ENCODE measurements at places on chromosomes 2 and 18. TPM values are rescaled to one million over a fixed set of nuclear protein-coding genes. Genes with fewer than 3 reads are reported as not detected.

Gene NOL4
- not detected for total RNA-seq

Gene ACP1
- 96.8 TPM for total RNA-seq

Gene APCDD1
- total RNA-seq, result 0.34 TPM

Gene TLX2
- not detected for total RNA-seq

Gene RNF125
- 4.3 TPM for total RNA-seq

Gene SMCHD1
- 58.5 TPM for total RNA-seq

Gene FNDC4
- total RNA-seq, result 14.5 TPM

Gene FMNL2
- total RNA-seq, result 60.6 TPM

Gene GAL3ST2
- not detected for total RNA-seq

Gene ADD2
- 13.3 TPM for total RNA-seq

Gene CRIM1
- total RNA-seq, result 765 TPM

Gene C2orf74
- 18.6 TPM for total RNA-seq

Gene TPO
- not detected for total RNA-seq

Gene C18orf63
- not detected for total RNA-seq

Gene TAF1B
- total RNA-seq, result 20.6 TPM

Gene MAT2A
- total RNA-seq, result 89.6 TPM

Gene ITGA4
- total RNA-seq, result 0.60 TPM

Gene SPDYA
- total RNA-seq, result 0.56 TPM

Gene CD28
- 0.05 TPM for total RNA-seq

Gene CAPN14
- 0.05 TPM for total RNA-seq

Gene MEMO1
- total RNA-seq, result 49.1 TPM

Gene SERPINB13
- not detected for total RNA-seq

Gene SERPINB4
- not detected for total RNA-seq

Gene ASIC4
- not detected for total RNA-seq

Gene LCLAT1
- total RNA-seq, result 15.4 TPM

Gene IHH
- not detected for total RNA-seq

Measured in dermis blood vessel endothelial cell (primary cell).